NCI-H2081 treated with DMSO at 0.1 percent for 48 hours (cell line): ENCODE measurements at places on chromosomes 13 and 19.

DNA sequence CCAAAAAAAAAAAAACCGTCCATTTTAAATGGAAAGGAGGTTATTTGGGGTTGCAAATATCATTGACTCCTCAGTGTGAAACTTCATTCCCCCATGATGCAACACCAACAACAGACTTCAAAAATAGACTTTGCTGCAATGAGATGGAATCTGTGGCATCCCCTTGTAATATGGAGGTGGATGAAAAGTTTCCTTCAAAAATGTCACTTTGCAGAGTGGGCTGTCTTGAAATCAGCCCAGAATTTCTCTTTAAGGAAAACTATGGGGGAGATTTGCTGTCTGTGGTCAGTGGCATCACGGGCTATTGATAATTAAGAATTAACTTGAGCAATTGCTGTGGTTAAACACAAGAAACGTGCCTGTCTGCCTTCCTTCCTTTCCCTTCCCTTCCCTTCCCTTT lies 1.5 kb downstream of the GPR18 start:
- DNase-seq, result no peak

GRCh38 chr19:1245494-1246264 lies 2.7 kb upstream of the MIDN start:
- DNase-seq, result no peak

GRCh38 chr13:71860547-71861138 lies 6.4 kb downstream of the DACH1 start:
- no peak for DNase-seq

GRCh38 chr19:53078668-53079067 lies 24.6 kb downstream of the ZNF160 start:
- DNase-seq, result no peak

DNA sequence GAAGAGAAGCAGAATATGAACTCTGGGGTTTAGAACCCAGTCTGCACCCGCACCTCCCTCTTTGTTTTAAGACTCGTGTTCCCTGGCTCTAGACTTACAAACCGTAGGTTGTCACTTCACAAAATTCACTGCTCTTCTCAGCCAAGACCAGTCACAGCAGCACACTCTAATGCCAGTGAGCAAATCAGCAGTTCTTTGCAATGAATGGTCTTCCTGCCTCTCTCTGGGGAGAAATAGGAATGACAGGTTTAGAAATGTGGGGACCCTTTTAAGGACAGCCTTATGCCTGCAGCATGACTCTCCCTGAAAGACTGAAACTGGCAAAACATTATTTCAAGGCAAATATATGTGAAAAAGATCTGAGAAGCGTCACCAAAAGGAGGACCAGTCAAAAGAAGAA lies 156.9 kb downstream of the KCTD15 start:
- DNase-seq, result no peak

GRCh38 chr19:42217520-42218437 lies at the start of gene DEDD2:
DEDD2 (minus strand) TSS chr19:42217677; CDS start chr19:42217007, 670 bp downstream.
- DNase-seq, result peak; percentile 66

GRCh38 chr13:94854688-94855087 lies 142.3 kb upstream of the SOX21 start:
- DNase-seq, result no peak

DNA sequence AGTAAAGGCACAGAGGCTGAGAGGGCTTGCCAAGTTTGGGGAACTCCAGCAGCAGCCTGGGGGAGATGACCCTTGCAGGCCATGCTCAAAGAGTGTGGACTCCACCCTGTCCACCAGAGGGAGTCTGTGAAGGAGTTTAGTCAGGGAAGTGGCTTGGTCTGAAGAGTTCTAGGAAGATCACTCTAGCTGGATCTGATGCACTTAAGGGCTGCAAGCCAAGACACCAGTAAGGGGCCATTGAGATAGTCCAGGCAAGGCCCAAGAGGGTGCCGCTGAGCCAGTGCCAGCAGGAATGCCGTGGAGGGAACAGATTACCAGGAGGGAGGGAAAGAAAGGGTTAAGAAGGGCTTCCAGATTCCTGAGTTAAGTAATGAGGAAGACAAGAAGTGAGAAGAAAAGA lies 68.7 kb downstream of the ZAR1L start:
- no peak for DNase-seq

- no peak for DNase-seq
Measured at GRCh38 chr13:21825801-21826200, 154.9 kb downstream of the FGF9 start.

- no peak for DNase-seq
Measured at GRCh38 chr19:17778968-17779929, 15.7 kb upstream of the B3GNT3 start.

DNA sequence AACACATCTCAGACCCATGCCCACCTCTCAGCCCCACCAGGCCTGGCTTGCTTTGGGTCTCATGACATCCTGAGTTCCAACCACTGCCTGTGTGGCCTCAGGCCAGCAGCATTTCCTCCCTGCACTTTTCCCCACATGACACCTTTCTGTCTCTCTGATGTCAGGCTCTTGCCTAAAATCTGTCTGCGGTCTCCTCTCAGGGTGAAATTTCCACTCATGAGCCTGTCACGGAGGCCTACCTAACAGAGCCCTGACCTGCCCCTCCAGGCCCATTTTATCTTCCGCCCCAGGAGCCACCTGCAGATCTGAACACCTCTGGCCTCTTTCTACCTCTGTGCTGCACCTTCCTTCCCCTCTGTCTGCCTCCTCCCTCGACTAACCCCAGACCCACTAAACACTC lies 93.5 kb downstream of the ZDHHC20 start:
- DNase-seq, result no peak

- DNase-seq, result no peak
Measured at GRCh38 chr19:48544856-48545750, 6.9 kb upstream of the SULT2B1 start.

- DNase-seq, result no peak
Measured at GRCh38 chr19:15829306-15829698, 13.8 kb upstream of the OR10H1 start.

GRCh38 chr13:76994281-76994680 lies 2.4 kb downstream of the CLN5 start:
- DNase-seq, result no peak

- no peak for DNase-seq
Measured at GRCh38 chr19:6091771-6092291, 18.5 kb downstream of the RFX2 start.

GRCh38 chr19:3605770-3606169 lies 905 bp downstream of the TBXA2R start:
- DNase-seq, result no peak

DNA sequence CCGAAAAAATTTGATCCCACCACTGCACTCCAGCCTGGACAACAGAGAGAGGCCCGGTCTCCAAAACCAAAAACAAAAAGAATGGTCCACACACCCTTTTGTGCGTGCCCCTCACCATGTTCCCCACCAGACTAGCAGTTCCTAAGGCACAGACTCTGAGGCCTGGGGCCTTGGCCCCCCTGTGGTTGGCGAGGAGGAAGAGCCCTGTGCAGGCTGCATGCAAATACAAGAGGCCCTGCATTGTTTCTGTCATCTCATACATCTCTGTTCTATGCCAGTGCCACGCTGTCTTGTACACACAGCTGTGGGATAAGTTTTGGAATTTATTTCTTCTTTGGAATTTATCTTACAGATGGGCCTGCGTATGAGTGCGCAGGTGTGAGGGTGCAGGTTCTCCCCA lies 4.7 kb upstream of the YJEFN3 start:
- no peak for DNase-seq

DNA sequence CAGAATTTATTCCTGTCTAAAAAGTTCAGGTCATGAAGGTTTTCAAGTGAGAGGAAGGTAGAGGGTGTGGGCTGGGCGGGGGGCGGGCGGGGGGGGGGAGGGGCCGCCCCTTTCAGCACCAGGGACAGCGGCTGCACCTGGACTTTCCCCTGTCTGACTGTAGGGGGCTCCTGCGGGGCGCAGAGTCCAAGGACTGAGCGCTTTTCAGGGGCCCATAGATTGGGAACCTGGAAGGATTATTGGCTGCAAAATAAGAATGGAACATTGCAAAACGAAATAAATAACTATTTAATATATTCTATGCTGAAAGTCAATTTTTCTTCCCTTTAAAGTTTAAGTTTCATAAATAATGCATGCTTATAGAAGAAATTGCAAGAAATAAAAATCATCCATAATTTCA lies 8.9 kb upstream of the CYP4F3 start:
- DNase-seq, result no peak

- no peak for DNase-seq
Measured at GRCh38 chr19:55485439-55486011, 537 bp downstream of the NAT14 start.

DNA sequence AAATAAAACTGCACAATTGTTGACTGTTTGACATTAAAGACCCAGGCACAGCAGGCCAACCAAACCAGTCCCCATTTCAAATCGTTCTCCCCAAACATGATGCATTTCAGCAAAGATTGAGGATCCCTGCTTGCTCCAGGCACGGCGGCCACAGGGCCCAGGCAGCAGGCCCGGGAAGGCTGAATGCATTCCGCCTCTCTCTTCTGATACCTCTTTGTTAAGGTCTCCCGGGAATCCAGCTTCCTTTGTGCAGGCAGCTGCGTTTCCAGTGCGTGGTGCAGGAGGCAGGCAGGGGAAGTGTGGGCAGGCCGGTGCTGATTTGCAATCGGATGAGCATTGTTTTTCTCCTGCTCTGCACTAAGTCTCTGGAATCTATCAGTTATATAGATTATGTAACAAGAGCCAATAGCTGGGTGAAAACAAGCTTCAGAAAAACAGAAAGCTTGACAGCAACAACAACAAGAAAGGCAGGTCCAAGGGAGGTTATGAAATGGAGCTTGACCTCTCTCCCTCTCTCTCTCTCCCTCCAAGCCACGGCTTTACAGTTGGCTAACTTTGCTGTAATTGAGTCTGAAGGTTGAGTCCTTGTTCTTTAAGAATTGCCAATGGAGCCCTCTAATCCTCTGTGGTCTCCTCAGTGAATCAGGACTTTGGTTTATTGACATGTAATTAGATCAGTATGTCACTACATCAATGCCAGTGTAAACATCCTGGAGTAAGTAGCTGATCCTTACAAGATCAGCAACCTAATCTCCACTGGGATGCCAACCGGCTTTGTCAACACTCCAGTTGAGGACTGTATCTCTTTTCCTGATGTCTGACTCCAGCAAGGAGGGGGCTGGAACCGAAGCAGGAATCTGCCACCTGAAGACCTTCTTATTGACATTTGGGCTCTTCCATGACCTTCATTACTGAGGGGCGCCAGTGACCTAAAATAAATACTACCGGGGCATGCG lies 338.0 kb downstream of the TEX29 start:
- no peak for DNase-seq

DNA sequence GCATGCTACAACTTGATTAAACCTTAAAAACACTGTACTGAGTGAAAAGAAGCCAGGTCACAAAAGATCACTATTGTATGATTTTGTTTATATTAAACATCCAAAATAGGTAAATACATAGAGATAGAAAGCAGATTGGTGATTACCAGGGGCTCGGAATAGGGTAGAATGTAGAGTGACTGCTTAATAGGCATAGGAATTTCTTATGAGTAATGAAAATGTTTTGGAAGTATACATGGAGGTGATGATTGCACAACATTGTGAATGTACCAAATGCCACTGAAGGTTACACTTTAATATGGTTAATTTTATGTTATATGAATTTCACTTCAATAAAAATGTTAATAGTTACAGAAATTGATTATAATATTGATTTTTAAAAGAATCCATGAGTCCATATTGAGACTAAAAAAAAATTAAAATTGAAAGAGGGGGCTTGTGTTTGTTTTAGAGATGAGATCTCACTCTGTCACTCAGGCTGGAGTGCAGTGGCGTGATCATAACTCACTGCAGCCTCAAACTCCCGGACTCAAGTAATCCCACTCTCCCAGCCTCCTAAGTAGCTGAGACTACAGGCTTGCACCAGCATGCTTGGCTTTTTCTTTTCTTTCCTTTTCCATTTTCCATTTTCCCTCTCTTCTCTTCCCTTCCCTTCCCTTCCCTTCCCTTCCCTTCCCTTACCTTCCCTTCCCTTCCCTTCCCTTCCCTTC lies 85.1 kb downstream of the FNDC3A start:
- DNase-seq, result no peak

DNA sequence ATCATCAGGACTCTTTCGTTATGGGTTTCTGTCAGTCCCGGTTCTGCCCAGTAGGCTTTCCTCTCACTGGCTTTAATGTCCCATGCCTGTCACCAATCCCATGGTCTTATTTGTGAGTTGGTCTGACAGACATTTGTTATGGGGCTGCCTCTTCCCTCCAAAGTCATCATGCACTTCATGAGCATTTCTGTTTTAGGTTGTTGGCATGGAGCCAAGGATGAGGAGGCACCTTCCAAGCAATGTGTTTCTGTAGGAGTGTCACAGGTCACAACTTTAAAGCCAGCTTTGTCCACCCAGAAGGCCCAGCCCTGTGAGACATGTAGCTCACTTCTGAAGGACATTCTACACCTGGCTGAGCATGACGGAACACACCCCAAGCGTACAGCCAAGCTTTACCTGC lies 8.5 kb downstream of the ZNF17 start:
- no peak for DNase-seq

- DNase-seq, result no peak
Measured at GRCh38 chr19:14349426-14349825, 31.8 kb upstream of the ADGRE5 start.

DNA sequence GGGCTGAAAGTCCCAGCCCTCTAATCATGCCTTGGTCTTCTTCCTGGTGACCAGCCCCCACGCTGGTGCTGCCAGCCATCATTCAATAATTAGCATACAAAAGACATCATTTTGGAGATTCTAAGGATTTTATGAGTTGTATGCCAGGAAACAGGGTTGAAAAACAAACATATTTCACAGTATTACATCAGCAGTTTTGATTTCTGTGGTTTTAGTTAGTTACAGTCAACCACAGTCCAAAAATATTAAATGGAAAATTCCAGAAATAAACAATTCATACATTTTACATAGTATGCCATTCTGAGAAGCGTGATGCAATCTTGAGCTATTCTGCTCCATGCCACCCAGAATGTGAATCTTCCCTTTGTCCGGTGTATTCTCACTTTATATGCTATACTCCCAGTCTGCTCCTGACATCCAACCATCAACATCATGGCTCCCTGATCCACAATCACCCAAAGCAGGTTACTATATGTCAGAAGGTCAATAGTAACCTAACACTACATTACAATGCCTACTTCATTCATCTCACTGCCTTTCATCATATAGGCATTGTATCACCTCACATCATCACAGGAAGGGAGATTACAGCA lies 49.2 kb downstream of the STOML3 start:
- DNase-seq, result no peak

GRCh38 chr13:73873940-73874830 lies 260.0 kb downstream of the KLF12 start:
- DNase-seq, result no peak

DNA sequence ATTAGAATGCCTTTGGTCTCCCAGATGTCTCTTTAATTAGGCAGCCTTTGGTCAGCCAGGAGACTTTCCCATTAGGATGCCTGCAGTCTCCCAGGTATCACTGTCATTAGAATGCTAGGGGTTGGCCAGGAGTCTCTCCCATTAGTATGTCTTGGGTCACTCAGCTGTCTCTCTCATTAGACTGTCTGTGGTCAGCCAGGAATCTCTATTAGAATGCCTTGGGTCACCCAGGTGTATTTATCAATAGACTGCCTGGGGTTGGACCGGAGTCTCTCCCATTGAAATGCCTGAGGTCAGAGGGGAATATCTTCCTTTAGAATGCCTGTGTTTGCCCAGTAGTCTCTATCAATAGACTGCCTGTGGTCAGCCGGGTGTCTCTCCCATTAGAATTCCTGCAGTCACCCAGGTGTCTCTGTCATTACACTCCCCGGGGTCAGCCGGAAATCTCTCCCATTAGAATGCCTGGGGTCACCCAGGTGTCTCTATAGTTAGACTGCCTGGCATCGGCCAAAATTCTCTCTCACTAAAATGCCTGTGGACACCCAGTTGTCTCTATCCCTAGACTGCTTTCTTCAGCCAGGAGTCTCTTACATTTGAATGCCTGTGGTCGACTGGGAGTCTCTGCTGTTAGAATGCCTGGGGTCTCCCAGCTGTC lies 1460.3 kb downstream of the UQCRFS1 start:
- no peak for DNase-seq
